Thymus (tissue), 14 donors: ENCODE measurements at places on chromosomes 1 and 21.

DNA sequence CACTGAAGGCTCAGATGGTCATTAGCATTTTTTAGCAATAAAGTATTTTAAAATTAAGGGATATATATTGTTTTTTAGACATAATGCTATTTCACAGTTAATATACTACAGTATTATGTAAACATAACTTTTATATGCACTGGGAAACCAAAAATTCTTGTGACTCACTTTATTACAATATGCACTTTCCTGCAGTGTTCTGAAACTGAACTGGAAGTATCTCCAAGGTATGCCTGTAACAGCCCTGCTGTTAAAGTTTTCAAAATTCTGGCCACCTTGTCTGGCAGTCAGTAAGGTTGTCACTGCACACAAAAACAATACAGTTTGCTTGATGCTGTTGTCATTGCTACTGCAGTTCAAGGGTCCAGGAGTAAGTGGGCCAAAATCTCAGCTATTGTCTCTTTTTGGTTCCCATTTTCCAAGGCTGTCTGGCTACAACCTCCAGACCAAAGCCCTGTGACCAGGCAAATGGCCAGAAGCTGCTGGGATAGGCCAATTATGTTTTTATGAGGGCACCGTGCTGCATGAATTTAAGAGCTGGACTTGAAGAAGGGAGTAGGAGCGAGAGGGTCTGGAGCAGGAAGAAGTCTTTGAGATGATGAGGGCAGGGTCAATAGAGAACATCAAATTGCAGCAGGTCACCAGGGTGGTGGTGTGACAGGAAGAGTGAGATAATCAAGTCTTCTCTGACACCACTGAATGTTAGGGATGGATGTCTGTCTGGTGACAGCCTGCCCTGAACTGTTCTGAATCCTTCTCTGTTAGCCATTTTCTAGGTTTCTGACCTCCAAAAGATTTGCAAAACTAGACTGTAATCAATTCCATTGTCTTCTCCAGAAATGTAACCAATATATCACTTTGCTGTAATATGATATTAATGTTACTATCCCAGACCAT is 82.3 kb upstream of the CACHD1 start:
- DNase-seq = no peak

GRCh38 chr1:11977625-11978024 is 2.6 kb upstream of the MFN2 start:
- no peak for DNase-seq

- no peak for DNase-seq
These were observed 94.7 kb upstream of the GPR52 start for GRCh38 chr1:174352883-174353608.

DNA sequence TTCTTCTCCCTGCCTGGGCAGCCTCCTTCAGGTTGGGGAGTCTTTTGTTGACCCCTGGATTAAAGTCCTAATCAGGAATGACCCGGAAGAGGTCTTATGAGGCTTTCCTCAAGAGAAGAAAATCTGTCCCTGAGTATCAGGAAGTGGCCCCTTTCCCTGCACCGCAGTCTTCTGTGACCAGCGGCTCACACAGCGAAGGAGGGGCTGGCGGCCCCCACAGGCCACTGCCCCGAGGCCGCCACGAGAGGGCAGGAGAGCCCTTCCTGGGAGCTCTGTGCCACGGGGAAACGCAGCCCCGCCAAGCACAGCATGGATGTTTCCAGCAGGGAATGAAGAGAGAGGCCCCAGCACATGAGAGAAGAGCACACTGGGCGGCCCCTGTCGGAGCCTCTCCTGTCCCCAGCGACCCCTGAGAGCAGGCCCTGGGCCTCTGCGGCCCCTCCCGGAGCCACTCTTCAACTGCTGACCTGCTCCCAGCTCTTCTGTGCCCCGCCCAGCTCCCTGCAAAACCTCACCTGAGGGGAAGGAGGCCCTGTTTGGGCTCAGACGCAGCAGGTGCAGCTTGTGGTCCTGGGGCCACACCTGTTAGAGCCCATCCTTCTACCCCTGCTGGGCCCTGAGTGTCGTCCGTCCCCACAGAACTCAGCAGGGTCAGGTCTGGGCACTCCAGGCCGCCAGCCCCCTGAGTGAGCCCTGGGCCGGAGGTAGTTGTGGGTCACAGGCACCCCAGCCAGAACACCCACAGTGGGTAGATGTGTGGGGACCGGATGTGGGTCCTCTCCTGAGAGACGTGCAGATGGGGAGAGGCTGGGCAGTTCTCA is 4.9 kb upstream of the POFUT2 start:
- peak; percentile 29 for DNase-seq

DNA sequence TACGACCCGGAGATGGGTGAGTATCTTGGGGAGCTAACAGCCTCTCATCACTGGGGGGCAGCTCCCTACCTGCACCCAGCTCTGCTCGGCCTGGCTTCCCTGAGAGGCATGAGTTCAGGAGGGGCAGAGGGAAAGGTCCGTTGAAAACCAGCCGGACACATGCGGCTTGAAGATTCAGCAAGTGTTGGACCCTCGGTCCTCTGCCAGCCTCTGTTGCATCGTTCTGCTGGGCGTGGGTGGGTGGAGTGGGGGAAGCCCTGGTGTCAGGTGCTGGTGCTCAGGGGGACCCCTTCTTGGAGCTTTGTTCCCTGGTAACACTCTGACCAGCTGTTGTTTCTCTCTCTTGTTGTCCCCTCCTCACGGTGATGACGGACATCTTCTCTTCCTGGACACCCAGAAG is 20.9 kb downstream of the PSEN2 start:
- DNase-seq = no peak

DNA sequence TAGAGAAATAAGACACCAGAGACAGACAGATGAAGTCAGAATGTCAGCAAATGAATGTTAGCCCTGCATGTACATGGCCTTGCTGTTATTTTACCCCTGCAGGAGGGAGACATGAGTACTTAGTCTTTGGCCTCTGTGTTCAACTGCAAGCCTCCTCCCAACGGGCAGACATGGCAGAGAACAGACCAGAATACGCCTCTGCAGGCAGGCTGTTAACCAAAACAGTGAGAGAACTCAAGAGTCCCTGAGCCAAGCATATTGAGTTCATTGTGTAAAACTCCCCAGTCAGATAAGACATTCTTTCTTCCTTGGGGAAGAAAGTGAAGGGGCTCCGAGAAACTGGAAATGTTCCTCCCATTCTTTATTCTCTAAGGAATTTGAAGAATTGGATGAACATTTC is 150.9 kb downstream of the PHTF1 start:
- no peak for DNase-seq

GRCh38 chr1:41652384-41653265 is 168.1 kb upstream of the EDN2 start:
- DNase-seq = no peak

GRCh38 chr21:45033791-45034555 is 40.4 kb upstream of the ADARB1 start:
- DNase-seq = no peak

DNA sequence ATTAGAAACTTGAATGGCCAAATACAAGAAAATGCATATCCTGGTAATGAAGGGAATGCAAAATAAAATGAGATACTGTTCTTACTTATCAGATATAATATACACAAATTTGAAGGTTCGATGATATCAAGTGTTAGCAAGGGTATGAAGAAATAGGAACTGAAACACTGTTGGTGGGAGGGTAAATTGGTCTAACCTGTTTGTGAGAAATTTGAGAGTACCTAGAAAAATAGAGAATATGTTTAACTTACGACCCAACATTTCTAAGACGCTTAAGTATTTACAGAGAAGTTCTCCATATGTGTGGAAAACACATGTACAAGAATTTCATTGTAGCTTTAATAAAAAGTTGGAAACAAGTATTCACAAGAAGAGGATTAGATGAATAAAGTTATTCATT is 25.9 kb downstream of the ATG4C start:
- DNase-seq = no peak

GRCh38 chr1:116373431-116374352 is 648 bp downstream of the ATP1A1 start:
- no peak for DNase-seq

GRCh38 chr1:65310078-65310587 is 790 bp downstream of the DNAJC6 start:
- no peak for DNase-seq

DNA sequence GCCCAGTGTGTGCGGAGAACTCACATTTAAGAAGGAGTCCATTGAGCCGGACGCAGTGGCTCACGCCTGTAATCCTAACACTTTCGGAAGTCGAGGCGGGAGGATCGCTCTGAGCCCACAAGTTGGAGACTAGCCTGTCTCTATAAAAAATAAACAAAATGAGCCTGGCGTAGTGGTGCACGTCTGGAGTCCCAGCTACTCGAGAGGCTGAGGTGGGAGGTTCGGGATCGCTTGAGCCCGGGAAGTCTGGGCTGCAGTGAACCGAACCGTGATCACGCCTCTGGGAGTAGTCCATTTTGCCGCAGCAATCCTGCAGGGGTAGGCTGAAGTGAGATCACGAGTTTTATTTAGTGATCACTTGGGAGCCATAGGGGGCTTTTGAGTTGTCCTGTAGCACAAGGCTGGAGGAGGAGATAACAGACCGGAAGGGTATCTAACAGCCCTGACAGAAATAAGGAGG is 497 bp upstream of the FUCA1 start:
- no peak for DNase-seq

- no peak for DNase-seq
These were observed 172.5 kb downstream of the TRABD2B start for GRCh38 chr1:47824716-47825115.

DNA sequence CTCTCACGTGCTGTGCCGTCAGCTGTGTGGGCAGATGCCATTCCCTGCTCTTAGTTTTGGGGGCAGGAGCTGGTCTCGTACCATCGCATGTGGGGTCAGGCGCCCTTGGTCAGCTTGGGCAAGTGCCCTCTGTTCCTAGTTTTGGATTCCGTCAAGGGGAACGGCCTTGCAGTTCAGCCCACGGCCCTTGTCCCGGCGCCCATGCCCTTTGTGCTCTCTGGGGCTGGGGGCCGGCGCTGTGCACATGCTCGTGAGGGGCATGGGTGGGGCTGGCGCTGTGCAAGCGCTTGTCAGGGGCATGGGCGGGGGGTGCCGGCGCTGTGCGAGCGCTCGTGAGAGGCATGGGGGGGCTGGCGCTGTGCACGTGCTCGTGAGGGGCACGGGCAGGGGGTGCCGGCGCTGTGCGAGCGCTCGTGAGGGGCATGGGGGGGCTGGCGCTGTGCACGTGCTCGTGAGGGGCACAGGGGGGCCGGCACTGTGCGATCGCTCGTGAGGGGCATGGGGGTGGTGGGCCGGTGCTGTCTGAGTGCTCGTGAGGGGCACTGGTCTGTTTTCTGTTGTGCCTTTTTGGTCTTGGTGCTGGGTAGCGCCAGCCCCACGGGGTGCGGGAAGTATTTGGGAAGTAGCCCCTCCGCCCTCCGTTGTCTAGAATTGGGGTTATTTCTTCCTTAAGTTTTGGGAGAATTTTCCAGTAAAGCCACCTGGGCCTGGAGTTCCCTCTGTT is 29.5 kb upstream of the DIP2A start:
- DNase-seq = no peak
